ENCODE measurements at places on chromosomes 4 and X.

GRCh38 chrX:55522596-55523276 is 33.1 kb upstream of the USP51 start:
- no peak for DNase-seq

DNA sequence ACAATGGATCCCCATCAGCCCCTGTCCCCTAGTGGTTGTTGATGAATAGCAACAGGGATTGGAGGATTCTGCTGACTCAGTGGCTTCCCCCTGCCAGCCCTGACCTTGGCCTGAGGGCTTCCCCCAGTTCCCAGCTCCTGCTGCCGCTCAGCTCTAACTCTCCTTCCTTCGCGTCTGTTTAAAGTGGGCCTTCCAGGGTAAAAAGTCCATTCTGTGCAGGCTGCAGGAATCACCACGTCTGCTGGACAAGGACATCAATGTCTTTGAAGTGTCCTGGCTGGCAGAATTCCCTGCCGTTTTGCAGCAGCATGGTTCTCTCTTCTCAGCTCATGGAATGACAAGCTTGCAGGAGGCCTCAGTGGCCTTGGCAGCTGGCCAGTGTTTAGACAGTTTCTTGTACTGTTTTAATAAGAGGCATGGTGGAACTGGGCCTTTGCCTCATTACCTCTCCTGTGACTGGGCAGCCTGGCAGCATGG is 152.5 kb upstream of the STX18 start:
- DNase-seq: no peak

DNA sequence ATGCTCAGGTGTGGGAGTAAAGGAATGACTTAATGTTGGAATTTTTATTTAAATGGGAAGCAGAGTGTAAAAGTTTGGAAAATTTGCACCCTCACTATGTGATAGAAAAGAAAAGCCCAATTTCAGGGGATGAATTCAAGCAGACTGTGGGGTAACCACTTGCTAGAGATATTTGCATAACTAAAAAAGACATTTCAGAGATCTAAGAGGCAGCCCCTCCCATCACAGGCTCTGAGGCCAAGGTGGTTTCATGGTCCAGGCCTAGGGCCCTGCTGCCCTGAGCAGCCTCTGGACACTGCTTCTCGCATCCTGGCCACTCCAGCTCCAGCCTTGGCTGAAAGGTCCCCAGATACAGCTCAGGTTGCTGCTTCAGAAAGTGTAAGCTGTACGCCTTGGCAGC is 5.9 kb upstream of the XPNPEP2 start:
- no peak for DNase-seq

DNA sequence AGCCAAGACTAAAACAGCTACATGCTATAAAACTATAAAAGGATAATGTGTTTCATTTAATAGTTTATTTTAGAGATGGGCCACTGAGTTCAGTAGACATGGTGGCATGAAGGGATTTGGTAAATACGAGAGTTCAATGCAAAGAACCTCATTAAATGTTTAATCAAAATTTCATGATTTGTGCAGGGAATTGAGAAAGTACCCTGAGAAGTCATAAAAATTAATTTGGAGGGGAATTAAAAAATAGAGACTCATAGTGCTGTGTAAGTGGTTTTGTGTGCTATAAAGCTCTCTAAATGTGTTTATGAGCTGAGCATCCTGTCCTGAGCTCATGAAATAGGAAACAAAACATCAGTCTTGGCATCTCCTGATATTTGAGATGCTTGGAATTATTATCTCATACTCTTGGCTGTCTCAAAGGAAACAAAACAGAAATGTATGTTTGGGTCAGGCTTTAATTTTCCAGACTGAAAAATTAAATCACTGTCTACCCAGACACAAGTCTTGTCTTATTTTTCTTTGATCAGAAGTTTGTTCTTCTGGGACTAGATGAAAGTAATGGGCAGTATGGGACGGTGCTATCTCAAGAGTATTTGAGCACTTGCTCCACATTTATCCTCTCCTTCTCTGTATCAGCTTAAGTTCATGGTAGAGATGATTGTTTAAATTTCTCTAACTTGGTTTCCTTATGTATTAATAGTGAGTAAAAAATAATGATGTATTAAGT is 38.0 kb upstream of the EMCN start:
- no peak for DNase-seq

DNA sequence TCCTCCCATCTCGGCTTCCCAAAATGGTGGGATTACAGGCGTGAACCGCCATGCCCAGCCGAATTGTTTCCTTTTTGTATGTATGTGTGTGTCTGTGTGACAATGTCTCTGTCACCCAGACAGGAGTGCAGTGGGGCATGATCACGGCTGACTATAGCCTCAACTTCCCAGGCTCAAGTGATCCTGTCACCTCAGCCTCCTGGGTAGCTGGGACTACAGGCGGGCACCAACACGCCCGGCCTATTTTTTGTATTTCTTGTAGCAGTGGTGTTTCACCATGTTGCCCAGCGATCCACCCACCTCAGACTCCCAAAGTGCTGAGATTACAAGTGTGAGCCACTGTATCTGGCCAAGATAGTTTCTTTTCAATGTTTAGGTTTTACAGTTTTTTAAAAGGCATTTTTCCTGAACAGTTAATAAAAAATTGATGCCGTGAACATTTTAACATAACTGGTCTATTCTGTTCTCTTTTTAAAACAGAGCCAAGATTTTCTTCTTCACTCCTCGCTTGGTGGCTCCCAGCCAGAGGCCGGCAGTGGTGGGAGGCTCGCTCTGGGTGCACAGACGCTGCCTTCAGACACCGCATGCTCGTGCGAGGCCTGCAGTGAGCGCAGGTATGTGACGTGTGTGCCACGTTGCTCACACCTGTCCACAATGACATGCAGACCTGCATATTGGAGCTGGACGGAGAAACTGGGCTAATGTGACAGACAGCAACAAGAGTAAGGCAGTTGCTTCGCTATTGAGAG is 88.5 kb downstream of the FAM193A start:
- no peak for DNase-seq

- no peak for DNase-seq
Measured at GRCh38 chr4:145623831-145624230, 4.6 kb downstream of the MMAA start.

DNA sequence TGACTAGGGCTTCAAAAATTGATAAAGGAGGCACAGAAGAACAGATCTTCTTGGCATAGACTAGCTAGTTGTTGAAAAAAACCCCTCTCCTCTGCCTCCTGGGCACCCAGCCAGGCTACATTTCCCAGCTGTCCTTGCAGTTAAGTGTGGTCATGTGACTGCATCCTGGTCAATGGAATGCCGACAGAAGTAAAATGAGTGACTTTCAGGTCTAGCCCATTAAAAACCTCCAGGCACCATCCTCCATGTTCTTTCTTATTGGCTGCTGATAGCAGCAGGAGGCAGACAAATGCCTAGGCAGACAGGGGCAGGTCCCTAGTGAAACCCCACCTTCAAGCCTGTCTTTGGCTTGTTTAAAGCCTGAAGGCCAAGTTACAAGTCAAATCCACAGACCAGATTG is 35.3 kb downstream of the ATXN3L start:
- DNase-seq: no peak

- no peak for DNase-seq
Measured at GRCh38 chr4:19386786-19387185, 864.9 kb upstream of the SLIT2 start.

DNA sequence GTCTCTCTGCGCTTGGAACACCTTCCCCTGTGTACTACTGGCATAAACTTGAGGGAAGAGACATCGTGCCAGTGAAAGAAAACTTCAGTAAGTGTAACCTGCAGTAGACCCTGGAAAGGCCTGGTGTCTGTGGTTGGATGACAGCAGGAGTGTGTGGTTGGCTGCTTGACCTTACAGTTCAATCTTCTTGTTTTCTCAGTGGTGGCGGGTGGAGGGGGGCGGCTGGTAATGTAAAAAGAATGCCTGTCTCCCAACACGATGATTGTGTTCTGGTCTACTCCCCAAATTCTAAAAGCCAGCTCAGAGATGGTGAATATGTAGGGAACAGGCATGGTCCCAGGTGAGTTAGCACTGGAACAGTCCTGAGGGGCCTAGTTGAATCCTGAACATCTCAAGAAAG is 18.6 kb downstream of the PSMD10 start:
- no peak for DNase-seq

- no peak for DNase-seq
Measured at GRCh38 chrX:101208152-101208905, 11.3 kb upstream of the DRP2 start.

- no peak for DNase-seq
Measured at GRCh38 chr4:128393101-128393704, 105.6 kb upstream of the PGRMC2 start.

GRCh38 chr4:7358100-7358735 is 76.5 kb downstream of the PSAPL1 start:
- no peak for DNase-seq

GRCh38 chr4:158282252-158282651 is 72.0 kb downstream of the TMEM144 start:
- no peak for DNase-seq
